ENCODE measurements at places on chromosomes 3 and 15. TPM values are rescaled to one million over a fixed set of nuclear protein-coding genes. Genes with fewer than 3 reads are reported as not detected.
A peak's percentile ranks its signal among the peaks of the same experiment; 100 is the strongest.

DNA sequence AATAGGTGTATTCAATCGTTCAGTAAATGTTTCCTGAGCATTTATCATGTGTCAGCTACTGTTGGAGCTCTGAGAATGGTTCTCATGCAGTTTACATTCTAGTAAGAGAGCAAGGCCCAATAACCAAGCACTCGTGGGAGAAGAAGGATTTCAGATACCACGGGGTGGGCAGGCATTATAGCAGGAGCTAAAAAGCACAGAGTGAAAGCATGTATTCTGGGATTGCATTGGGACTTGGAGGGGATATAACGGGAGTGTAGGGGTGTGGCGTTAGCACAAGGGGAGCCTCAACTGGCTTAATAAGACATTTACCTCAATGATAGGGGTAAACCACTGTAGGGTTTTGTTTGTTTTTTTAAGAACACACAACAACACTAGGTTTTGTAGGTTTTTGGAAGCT lies 1.6 kb upstream of the SIAH2 start:
- H3K36me3 ChIP-seq = no peaks in the 10 kb centered on the region
- peak overlapping the region; percentile 97 for H3K27ac ChIP-seq
- DNase-seq = no peak

C2CD4A gene
- 0.60 TPM for polyA plus RNA-seq

TICRR gene
- 0.47 TPM for polyA plus RNA-seq

DNA sequence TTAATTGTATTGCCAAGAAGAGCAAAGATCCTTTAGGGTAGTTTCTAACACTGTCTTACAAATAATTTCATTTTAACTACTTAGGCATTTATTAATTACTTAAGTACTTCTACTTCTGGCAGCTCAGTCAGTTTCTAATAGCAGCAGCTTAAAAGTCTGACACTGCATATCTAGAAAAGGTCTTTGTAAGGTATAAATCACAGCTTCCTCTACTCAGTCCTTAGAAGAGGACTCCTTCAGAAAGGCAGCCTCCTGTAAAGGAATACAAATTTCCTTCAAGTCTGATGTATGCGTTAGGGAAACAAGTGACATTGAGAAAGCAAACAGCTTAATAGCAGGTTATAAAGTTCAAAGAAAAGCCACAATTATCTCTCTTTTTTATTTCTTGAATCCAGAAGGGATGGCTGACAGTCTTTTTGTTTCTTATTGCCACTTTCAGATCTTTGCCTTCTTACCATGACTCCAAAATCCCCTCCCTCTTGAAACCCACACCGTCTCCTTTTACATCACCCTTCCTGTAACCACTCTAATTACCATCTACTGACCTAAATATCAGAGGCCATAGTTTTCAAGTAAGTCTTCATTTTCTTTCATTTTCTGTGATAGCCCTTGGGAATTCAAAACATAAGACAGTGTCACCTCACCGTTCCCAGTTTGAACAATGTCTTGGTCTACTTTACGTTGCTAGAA lies 109.5 kb downstream of the CGGBP1 start:
- H3K4me3 ChIP-seq = no peak overlapping the region
- H3K27ac ChIP-seq = no peak overlapping the region
- no peaks in the 10 kb centered on the region for H3K4me1 ChIP-seq
- H3K36me3 ChIP-seq = no peaks in the 10 kb centered on the region

CHDH gene
- 29.1 TPM for polyA plus RNA-seq

TRPC1 gene
- 4.4 TPM for polyA plus RNA-seq

GRCh38 chr15:80563372-80563997 lies 131.6 kb upstream of the ABHD17C start:
- no peak for DNase-seq
- H3K4me1 ChIP-seq = no peaks in the 10 kb centered on the region
- H3K27ac ChIP-seq = no peak overlapping the region
- no peaks in the 10 kb centered on the region for H3K27me3 ChIP-seq

- H3K27ac ChIP-seq = no peak overlapping the region
- peaks cover 13% of the 10 kb centered on the region for H3K27me3 ChIP-seq
These were observed 4.5 kb downstream of the PTX3 start for GRCh38 chr3:157441102-157441624.

GRCh38 chr3:195895078-195895860 lies 13.1 kb downstream of the TNK2 start:
- peak overlapping the region; percentile 89 for H3K4me3 ChIP-seq
- H3K36me3 ChIP-seq = no peaks in the 10 kb centered on the region
- DNase-seq = peak; percentile 79

- no peak overlapping the region for H3K4me3 ChIP-seq
- H3K27ac ChIP-seq = no peak overlapping the region
- no peaks in the 10 kb centered on the region for H3K27me3 ChIP-seq
- H3K36me3 ChIP-seq = no peaks in the 10 kb centered on the region
- no peaks in the 10 kb centered on the region for H3K4me1 ChIP-seq
- no peak for DNase-seq
These were observed 29.8 kb upstream of the PLSCR1 start for GRCh38 chr3:146574173-146574572.

CCR9 gene
- not detected for polyA plus RNA-seq

- H3K36me3 ChIP-seq = no peaks in the 10 kb centered on the region
- H3K27ac ChIP-seq = no peak overlapping the region
- peaks cover 12% of the 10 kb centered on the region for H3K4me1 ChIP-seq
- H3K4me3 ChIP-seq = no peak overlapping the region
- no peak for DNase-seq
These were observed 97.6 kb downstream of the LSM3 start for GRCh38 chr3:14275962-14276909.

EPHB3 gene
- 22.0 TPM for polyA plus RNA-seq

GPX1 gene
- 440 TPM for polyA plus RNA-seq

OXSR1 gene
- polyA plus RNA-seq = 11.7 TPM

- DNase-seq = no peak
- no peaks in the 10 kb centered on the region for H3K27me3 ChIP-seq
- peaks cover 17% of the 10 kb centered on the region for H3K4me1 ChIP-seq
- no peaks in the 10 kb centered on the region for H3K36me3 ChIP-seq
- no peak overlapping the region for H3K4me3 ChIP-seq
These were observed 807 bp upstream of the INAFM2 start for GRCh38 chr15:40322531-40323238.
